Fibroblast of skin of scalp (primary cell): ENCODE measurements at places on chromosomes 4 and X.

- DNase-seq: no peak
Measured at GRCh38 chr4:107265859-107266258, 229.7 kb upstream of the DKK2 start.

- DNase-seq: peak; percentile 54
Measured at GRCh38 chrX:17511556-17511955, 136.6 kb downstream of the NHS start.

DNA sequence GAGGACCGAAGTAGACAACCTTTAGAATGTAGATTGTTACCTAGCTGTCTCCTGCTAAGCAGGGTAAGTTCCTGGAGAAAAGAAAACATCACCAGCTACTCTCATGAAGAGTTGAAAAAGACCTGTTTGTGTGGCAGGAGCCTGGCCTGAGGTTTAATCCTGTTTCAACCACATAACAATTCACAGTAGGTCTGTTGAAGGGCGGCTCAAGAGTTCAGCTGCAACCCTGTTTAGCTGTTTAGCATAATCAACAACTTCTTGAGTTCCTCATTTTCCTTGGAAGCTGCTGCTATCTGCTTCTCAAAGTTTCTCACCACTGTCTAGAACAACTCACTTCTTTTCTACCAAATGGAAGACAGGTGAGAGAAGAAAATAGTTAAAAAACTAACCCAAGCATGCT, 170.4 kb upstream of the TET2 start:
- no peak for DNase-seq

- DNase-seq: no peak
Measured at GRCh38 chr4:7169134-7169533, 23.2 kb upstream of the SORCS2 start.

- no peak for DNase-seq
Measured at GRCh38 chr4:184721254-184721653, 12.6 kb downstream of the CENPU start.

DNA sequence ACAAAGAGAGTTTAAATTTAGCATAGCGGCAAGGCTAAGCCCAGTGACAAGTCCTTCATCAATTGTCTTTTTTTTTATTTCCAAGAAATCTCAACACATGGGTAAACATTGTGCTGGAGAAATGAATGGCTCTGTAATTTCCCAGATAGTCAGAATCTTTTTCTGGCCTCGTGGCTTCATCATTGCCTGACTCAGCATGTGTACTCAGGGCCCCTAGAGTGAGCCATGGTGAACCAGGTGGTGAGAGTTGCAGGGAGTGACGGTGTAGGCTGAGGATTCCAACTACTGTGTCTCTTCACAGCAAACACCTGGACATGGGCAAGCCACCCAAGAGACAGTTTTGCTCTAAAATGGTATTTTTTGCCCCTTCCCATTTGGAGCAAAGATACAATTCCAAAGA, 43.1 kb upstream of the UCP1 start:
- no peak for DNase-seq

GRCh38 chr4:94349193-94349592, 6.6 kb upstream of the HPGDS start:
- peak; percentile 23 for DNase-seq

DNA sequence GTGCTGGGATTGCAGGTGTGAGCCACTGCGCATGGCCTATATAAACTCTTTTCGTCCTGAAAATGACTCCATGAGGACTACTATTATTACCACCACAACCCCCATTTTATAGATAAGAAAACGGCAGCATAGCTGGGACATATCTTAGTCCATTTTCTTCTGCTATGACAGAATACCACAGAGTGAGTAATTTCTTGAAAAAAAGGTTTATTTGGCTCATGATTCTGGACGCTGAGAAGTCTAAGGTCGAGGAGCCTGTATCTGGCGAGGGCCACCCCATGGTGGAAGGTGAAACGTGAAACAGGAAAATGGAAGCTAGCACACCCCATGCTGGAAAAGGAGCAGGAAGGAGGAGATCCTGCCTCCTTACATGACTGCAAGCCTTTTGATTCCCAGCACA, 68.9 kb downstream of the SMIM20 start:
- DNase-seq: no peak

GRCh38 chr4:26707342-26707741, 123.5 kb downstream of the TBC1D19 start:
- no peak for DNase-seq

DNA sequence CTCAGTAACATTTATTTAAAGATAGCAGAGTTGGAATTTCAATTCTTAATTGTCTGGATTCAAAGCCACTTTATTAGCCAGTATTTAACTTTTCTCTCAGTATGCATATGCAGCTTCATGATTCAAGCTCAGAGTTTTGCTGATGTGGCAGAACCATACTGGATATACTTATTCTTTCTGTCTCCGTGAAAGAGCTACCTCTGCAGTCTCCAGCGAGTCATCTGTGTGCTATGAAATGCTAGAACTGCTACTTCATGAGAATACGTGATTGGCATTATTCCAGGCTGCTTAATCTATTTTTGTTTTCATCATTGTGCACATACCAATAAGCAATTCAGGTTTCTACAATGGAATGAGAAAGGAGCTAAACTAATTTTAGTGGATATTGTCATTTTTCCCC, 743.7 kb downstream of the C4orf33 start:
- peak; percentile 0 for DNase-seq

DNA sequence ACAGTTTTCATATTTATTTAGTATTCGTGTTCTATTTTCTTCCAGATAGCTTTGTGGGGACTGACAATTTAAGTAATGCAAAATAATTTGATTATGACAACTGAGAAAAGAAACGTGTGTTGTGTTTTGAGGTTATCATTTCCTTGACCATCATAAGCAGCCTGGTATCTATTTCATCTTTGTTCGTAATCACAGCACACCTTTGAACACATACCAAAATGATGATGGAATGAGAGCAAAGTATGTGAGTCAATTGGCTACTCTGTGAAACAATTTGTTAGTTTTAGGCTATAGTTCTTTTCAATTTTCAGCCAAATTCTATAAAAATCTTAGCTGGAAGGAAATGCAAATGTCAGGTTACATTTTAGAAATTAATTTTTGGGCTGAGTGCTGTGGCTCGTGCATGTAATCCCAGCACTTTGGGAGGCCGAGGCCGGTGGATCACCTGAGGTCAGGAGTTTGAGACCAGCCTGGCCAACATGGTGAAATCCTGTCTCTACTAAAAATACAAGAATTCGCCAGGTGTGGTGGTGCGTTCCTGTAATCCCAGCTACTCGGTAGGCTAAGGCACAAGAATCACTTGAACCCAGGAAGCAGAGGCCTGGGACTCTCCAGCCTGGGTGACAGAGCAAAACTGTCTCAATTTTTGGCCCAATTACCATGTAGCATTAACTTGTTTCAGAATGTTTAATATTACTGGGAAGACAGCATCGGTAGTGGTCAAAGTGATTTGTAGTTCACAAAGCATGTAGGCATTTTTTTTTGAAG, 1.1 kb upstream of the DUSP21 start:
- DNase-seq: no peak
